Lung (tissue), 17 donors: ENCODE measurements at places on chromosomes 1 and 21. TPM values are rescaled to one million over a fixed set of nuclear protein-coding genes. Genes with fewer than 3 reads are reported as not detected.

GRCh38 chr1:199727682-199728081 lies 299.8 kb upstream of the NR5A2 start:
- no peak for DNase-seq

NGF gene
- 0.40 TPM for total RNA-seq

TEX38 gene
- total RNA-seq, result not detected

SNAP47 gene
- total RNA-seq, result 63.0 TPM

NFIA gene
- 60.9 TPM for total RNA-seq

- DNase-seq, result no peak
Observed at GRCh38 chr21:15564907-15565306, 164.9 kb upstream of the USP25 start.

GRCh38 chr1:8519167-8519566 lies 201.3 kb downstream of the SLC45A1 start:
- no peak for DNase-seq

- DNase-seq, result no peak
Observed at GRCh38 chr1:156248323-156248683, 447 bp upstream of the PAQR6 start.

GSTM4 gene
- total RNA-seq, result 19.7 TPM

SELP gene
- 11.2 TPM for total RNA-seq

GRCh38 chr1:4662168-4662567 lies 7.8 kb downstream of the AJAP1 start:
- DNase-seq, result no peak

DNA sequence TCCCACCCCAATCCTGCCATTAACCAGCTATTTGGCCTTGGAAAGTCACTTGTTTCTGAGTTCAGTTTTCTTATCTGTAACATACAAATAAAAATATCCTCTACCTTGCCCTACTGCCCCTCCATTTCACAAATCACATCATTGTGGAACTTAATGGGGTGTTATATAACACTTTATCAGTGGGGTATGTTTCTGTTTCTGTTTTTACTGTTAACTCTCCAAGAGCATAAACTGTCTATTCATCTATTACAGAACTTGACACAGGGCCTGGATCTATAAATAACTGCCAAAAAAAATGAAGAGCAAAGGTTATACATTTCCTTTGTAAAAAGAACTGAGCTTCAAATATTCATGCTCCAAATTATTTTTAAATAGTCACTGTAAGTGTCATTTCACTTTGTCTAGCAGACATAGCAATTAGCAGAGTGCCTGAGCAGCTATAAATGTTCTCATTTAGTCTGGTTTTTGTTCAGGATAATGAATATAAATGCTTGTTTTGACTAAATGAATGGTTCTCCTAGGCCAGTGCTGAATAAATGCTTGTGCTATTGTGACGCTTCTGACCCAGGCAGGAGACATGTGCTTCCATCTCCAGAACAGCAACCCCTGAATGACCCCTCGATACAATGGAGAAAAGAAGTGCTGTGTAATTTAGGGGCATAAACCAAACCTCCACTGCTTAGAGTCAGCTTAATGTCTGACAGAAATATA lies 7.4 kb downstream of the PIGM start:
- no peak for DNase-seq
